ENCODE measurements at places on chromosomes 5 and 9.

GRCh38 chr5:10457682-10458574 lies 16.2 kb downstream of the ROPN1L start:
- DNase-seq: no peak

GRCh38 chr9:87763286-87763685 lies 37.4 kb downstream of the CTSL start:
- no peak for DNase-seq

- DNase-seq: no peak
Measured at GRCh38 chr9:91741522-91741921, 208.5 kb downstream of the ROR2 start.

DNA sequence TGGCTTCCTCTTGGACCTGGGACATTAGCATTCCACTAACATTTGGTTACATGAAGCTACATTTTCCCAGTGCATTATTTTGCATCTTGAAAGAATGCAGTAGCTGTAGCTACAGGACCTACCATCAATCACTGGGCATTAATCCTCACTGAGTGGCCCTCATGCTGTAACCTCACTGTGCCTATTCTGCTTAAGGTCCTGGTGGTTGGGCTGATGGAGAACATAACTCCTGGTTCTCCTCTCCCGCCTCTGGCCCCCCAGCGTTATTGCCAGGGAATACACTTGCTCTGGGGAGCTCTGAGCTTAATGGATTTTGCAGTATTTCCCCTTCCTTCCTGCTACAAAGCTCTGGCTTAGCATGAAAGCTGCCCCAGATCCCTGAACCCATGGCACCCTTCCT lies 111.5 kb upstream of the EQTN start:
- DNase-seq: no peak

Measured in stimulated activated CD8-positive, alpha-beta memory T cell treated with anti-CD3 and anti-CD28 coated beads, Interleukin-15, amount 100 ng/mL, for 48 hours (primary cell).